ENCODE measurements at places on chromosomes 2 and 18.

DNA sequence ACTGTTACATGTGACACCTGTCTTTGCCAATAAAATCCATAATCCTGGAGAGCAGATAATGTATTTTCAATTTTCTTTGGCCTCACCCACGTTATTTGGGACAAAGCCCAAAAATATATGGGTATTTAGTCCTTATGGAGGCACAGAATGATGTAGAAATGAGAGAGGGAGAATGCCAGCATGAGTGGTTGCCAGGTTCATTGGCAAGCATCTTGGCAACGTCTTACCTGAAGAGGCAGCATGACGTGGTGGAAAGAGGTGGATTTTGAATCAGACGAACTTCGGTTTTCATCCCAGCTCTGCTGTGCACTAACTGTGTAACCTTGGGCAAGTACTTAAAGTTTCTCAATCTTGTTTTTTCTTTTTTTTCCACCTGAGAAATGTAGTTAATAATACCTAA, 969.6 kb upstream of the PIK3C3 start:
- no peak for DNase-seq

- DNase-seq, result no peak
These were observed 968.7 kb upstream of the ZEB2 start for GRCh38 chr2:145488571-145488970.

GRCh38 chr2:197033222-197033621, 106.7 kb upstream of the PGAP1 start:
- no peak for DNase-seq

- peak; percentile 60 for DNase-seq
These were observed 68.0 kb downstream of the SERPINB8 start for GRCh38 chr18:64037812-64038414.

Measured in GM13977 (cell line).